CD8-positive, alpha-beta T cell (primary cell): ENCODE measurements at places on chromosomes 3 and 15. TPM values are rescaled to one million over a fixed set of nuclear protein-coding genes. Genes with fewer than 3 reads are reported as not detected.

- no peak for DNase-seq
Observed at GRCh38 chr3:171862993-171863521, 19.9 kb downstream of the TMEM212 start.

- DNase-seq: no peak
Observed at GRCh38 chr15:47405365-47406162, 311.7 kb upstream of the SEMA6D start.

DNA sequence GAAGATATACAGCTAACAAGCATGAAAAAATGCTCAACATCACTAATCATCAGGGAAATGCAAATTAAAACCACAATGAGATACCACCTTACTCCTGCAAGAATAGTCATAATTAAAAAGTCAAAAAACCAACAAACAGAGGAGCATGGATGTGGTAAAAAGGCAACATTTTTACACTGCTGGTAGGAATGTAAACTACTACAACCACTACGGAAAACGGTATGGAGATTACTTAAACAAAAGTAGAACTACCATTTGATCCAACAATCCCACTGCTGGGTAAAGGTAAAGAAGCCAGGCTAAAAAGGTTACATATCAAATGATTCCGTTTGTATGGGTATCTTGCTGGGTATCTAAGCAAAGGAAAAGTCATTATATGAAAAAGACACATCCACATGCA lies 53.8 kb downstream of the STAG1 start:
- no peak for DNase-seq

Gene RHCG
- total RNA-seq: not detected

Gene CFAP92
- 0.75 TPM for total RNA-seq

Gene GUCA1C
- total RNA-seq: not detected

Gene TEX55
- total RNA-seq: not detected

DNA sequence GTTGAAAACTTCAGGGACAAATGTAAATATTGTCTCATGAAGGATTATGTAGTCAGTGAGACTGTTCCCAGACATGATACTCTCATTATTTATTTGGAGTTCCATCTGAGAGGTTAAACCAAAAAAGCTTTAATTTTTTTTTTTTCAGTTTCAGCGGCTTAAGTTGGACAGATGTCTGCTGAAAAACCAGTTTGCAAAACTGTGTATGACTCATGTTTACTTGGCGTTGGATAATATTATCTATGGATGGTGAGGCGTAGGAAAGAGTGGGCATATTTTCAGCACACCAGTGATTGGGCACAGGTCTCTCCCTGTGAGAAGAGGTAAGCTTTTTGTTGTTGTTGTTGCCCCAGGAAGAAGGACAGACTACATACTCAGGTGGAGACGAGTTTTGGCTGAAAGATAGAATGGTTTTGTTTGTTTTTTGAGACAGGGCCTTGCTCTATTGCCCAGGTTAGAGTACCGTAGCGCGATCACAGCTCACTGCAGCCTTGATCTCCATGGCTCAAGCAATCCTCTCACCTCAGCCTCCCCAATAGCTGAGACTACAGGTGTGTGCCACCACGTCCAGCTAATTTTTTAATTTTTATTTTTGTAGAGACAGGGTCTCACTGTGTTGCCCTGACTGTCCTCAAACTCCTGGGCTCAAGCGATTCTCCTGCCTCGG lies 16.4 kb upstream of the ANXA2 start:
- no peak for DNase-seq

DNA sequence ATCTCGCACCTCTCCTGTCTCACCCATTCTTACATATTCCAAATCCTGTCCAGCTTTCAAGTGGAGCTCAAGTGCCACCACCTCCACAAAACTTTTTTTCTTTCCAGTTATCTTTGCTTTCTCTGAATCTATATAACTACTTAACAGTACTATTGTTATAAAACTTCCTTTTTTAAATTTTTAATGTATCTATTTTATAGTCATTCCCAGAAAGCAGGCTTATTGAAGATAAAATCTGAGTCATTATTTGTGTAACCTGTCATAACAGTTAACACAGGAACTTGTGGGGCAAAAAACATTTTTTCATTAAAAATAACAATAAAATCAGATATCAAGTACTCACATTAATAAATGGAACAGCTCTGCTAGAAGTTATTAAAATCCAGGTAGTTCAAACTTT lies 73.3 kb upstream of the ALCAM start:
- DNase-seq: no peak

Gene WDR93
- total RNA-seq: not detected

GRCh38 chr3:70149714-70150400 lies 150.3 kb downstream of the SAMMSON start:
- no peak for DNase-seq

DNA sequence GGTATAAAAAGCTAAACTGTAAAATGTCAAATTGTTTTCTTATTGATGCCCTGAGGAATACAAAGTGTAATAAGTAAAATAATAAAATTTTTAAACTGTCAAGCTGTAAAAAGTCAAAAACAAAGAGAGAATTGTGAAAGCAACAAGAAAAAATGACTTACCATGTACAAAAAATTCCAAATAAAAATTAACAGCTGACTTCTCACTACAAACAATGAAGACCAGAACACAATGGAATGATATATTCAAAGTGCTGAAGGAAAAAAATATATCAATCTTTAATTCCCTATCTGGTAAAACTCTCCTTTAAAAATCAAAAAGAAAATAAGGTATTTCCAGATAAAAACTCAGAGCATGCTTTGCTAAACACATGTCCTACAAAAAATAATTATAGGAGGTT lies 883.5 kb downstream of the IGSF11 start:
- no peak for DNase-seq

Gene C3orf49
- total RNA-seq: not detected

DNA sequence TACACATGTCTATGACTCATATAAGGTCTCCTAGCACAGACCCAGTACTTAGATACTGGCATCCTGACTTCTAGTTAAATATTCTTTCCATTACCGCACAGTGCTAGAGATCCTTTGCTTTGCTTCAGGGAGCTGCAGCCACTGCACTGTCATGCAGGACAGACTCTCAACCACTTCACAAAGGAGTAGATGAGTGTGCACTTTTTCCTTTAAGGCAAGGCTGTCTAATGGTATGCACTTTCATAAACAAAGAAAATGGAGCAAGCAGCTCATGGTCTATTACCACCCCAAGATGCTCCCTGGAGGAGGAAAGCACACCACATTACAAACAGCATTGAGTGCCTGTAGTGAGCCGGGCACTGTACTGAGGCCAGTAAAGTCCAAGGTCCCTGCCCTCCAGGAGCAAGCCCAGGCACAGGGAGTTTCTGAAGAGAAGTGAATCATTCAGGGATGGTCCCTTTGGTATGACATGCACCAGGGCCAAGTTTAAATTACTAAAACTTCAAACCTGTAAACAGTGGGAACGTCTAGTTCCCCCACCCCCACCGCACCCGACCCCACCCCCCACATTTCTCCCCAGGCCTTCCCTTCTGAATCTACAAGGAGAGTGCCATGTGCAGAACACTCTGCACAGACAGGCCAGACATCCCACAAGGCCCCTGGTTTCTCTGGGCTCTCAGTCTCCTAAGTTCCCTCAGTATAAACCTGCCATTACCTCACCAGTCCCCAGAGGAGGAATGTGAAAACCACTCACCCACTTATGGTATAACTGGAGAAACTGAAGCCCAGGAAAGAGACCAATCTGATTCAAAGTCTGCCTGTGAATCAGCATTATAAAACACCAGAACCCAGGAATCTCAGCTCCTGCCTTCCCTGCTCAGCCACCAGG lies 107.8 kb upstream of the BCL6 start:
- no peak for DNase-seq

Gene PRR23C
- not detected for total RNA-seq

GRCh38 chr3:105177576-105177975 lies 189.1 kb upstream of the ALCAM start:
- no peak for DNase-seq

Gene ATP8B4
- not detected for total RNA-seq

DNA sequence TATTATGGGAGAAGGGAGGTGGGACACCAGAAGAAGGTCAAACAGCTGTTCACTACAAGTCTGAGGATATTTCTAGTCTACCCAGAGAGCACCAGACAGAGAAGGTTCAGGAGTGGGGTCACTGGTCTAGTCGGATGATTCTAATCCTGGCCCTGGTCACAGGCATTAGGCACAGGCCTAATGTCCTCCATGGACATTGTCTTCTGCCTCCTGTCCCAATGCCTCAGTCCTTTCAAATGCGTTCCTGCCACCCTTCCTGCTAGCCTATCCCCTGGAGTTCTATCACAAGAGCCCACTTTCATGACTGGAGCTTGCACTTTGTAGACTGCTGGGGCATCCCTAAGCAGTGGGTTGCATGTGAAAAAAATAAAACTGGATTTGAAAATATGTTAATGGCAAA lies 83.9 kb upstream of the PFN2 start:
- DNase-seq: no peak

DNA sequence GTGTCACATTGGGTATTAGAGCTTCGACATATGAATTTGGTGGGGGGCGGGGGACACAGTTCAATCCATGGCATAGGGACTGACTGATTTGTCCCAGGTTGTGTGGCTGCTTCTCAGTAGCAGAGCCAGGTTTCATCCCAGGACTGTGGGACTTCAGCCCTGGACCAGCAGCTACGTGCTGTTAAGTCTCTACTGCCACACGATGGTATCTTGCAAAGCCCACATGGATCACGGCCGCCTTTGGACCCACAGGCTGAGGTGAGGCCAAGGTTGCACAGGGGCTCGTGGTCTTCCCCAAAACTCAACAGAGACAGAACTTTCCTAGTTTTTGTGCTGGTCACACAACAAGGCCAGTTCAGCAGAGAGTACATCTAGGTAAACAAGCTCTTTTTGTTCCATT lies 97.4 kb downstream of the LRRK1 start:
- no peak for DNase-seq

- no peak for DNase-seq
Observed at GRCh38 chr15:34716111-34716510, 38.7 kb downstream of the GJD2 start.

Gene ADAMTSL3
- not detected for total RNA-seq

GRCh38 chr3:33883538-33883950 lies 85.1 kb downstream of the PDCD6IP start:
- no peak for DNase-seq

Gene TUSC7
- not detected for total RNA-seq

DNA sequence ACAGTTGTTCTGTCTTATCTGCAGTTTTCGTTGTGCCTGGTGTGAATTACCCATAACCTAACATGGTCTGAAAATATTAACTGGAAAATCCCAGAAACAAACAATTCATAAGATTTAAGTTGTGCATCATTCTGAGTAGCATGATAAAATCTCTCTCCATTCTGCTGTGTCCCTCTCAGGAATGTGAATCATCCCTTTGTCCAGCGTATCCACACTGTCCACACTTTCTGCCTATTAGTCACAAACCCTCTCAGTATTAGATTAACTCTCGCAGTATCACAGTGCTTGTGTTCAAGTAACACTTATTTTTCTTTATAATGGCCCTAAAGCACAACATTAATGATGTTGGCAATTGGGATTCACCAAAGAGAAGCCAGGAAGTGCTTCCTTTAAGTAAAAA lies 203.2 kb downstream of the CGGBP1 start:
- no peak for DNase-seq

- no peak for DNase-seq
Observed at GRCh38 chr15:72033711-72034110, 84.2 kb downstream of the MYO9A start.

Gene TMEM266
- total RNA-seq: not detected

DNA sequence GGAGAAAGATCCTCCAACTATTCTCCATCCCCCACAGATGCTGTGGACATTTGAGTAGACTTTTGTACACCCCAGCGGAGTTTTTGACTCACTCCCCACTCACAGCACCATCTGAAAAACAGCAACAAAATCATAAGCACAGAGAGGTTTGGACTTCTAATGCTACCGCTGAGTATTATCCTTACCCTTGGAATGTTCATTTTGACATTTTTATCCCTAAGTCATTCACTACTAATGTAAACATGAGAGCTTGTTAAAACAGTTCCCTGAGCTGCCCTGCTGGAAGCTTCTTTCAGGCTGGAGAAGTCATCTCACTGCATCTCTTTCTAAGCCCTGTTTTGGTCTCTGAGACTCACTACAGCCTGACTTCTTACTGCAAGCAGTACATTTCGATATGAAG lies 1045.9 kb downstream of the MCTP2 start:
- DNase-seq: no peak

- no peak for DNase-seq
Observed at GRCh38 chr3:52530918-52531826, 2.5 kb downstream of the NT5DC2 start.

Gene SLC6A20
- not detected for total RNA-seq

Gene PRICKLE2
- not detected for total RNA-seq

DNA sequence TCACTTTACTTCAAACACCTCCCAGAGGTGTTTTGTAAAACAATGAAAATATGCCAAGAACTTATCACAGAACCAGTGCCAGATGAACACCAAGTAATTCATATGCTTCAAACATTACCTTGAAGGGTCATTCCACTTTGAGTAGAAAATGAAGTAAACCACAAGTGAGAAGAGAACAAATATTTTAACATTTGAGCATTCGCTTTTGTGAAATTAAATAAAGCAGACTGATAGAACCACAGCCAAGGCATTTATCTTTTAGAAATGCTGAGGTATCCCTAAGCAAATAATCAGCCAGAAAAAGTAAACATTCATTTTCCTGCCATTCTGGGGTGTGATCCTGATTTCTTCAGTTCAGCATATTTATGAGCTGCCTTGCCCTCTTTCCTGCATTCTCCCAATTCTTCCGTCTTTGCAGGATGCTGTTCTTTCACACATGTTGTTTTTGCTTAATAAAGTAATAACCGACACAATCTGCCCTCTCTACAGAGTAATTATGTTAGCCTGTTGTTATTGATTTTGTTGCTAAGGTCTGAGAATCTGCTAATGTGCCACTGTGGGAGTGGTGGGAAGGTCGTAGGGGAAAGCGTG lies 235.6 kb upstream of the TGFBR2 start:
- DNase-seq: no peak

Gene ARPIN
- total RNA-seq: not detected

- DNase-seq: no peak
Observed at GRCh38 chr15:91186904-91187656, 87.0 kb downstream of the SV2B start.

DNA sequence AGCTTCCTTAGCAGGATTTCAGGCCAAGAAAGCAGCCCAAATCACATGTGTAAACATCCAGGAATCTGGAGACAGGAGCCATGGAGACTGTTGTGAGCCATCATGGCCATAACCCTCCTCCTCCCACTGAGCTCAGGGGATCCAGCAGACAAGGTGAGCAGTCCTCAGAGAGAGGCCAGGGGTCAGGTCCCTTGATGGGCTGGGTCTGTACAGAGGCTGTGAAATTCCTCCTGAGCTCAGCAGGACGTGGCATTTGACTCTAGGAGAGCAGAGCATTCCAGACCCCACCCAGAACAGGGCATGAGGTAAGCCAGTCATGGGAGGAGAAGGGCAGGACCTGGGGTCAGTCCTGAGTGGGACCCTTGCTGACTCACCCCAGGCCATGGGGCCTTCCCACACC lies 67.0 kb upstream of the ACAN start:
- no peak for DNase-seq

GRCh38 chr15:71951134-71951533 lies 140.8 kb downstream of the NR2E3 start:
- no peak for DNase-seq

DNA sequence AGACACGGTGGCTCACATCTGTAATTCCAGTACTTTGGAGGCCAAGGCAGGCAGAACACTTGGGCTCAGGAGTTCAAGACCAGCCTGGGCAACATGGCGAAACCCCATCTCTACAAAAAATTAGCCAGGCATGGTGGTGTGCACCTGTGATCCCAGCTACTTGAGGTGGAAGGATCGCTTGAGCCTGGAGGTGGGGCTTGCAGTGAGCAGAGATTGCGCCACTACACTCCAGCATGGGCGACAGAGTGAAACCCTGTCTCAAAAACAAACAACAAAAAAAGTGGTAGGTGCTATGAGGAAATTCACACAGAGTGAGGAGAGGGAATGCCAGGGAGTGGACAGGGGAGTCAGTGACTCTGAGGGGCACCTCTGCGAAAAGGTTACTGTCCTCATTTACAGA lies 29.4 kb downstream of the RPN1 start:
- DNase-seq: no peak
